ENCODE measurements at places on chromosomes 5 and 9.

- DNase-seq, result no peak
These were observed 342.2 kb upstream of the ZNF608 start for GRCh38 chr5:125088522-125089105.

DNA sequence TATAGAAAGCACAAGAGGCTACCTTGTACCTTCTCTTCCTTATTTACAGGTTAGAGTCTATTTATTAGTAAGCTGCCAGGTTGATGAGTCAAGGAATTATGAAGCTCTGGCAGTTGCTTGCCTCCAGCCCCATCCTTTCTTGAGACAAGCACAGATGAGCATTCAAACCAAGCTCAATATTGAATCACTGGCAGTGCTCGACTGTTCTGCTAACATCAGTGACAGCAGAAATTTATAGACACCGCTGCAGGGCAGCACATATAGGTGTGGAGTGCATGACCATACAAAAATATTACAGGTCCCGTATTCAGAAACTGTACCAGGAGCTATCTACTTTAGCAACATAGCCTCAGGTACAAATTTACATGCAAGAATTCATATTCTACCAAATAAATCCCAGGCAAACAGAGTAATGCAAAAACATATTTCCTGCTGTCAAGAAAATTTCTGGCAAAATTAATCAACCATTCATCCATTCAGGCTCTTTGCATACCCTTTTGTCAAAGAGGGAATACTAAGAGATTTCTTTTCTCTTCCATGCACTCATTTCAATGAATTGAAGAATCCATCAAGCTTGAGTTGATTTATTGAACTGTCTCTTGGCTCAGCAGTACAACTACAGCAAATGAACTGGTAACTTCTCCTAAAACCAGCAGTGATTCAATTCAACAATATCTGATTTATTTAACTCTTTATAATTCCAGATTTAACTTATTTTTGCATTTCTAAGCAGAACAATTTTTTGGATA is 26.9 kb upstream of the PCA3 start:
- DNase-seq, result peak; percentile 62

- DNase-seq, result no peak
These were observed 145.9 kb upstream of the GLRA1 start for GRCh38 chr5:152070591-152070990.

- peak; percentile 31 for DNase-seq
These were observed 192.7 kb downstream of the GNA14 start for GRCh38 chr9:77455312-77455927.

Data from NCI-H1417 (cell line).